Activated CD4-positive, alpha-beta memory T cell treated with anti-CD3 and anti-CD28 coated beads, Interleukin-2, amount 10 ng/mL, durations not matched to agents 7 days and 5 days (primary cell): ENCODE measurements at places on chromosomes 1 and 21. TPM values are rescaled to one million over a fixed set of nuclear protein-coding genes. Genes with fewer than 3 reads are reported as not detected.

MTOR gene
- total RNA-seq, result 36.2 TPM

NMNAT2 gene
- total RNA-seq, result 0.28 TPM

SV2A gene
- 15.2 TPM for total RNA-seq

TMEM125 gene
- total RNA-seq, result not detected

ORC1 gene
- total RNA-seq, result 28.3 TPM

SAMSN1 gene
- 87.1 TPM for total RNA-seq

OR2T35 gene
- not detected for total RNA-seq

GRCh38 chr1:244248426-244248825, 197.3 kb downstream of the ZBTB18 start:
- DNase-seq, result no peak

DNA sequence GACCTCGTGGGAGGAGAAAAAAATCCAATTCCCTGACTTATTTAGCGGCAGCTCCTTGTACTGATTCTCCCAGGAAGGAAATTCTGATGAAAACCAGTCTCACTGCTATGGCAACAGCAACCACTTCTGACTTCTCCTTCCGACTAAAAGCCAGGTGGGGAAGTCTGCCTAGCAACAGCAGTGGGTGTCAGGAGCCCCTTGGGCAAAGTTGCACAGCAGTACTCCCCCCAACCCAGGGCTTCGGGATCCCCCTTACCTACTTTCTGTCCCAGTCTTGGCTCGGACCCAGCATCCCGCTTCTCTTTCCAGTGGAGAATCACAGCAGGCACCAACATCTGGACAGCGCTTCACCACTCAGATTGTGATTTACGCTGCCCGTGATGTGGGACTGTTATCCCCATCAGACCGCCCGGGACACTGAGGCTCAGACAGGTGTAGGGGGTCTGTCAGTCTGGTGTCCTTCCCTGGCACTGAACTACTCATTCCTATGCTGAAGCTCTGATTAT, 24.6 kb downstream of the NKAIN1 start:
- DNase-seq, result no peak

GRCh38 chr1:230083053-230083452, 16.0 kb downstream of the GALNT2 start:
- DNase-seq, result no peak

DNA sequence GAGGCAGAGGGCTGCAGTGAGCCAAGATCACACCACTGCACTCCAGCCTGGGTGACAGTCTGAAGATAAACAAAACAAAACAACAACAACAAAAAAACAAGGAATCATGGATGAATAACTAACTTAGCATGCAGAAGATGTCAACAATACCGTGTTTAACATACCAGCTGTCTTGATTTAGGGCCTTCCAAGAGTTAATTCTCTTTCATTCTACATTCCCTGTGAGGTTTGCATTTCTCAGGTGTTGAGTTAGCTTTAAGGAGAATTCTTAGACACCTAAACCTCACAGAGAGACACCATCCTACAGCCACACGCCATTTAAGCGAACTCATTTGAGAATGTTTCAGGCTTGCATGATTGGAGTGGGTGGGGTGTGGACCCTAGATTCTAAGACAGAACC, 363.1 kb upstream of the RUNX1 start:
- no peak for DNase-seq

DNA sequence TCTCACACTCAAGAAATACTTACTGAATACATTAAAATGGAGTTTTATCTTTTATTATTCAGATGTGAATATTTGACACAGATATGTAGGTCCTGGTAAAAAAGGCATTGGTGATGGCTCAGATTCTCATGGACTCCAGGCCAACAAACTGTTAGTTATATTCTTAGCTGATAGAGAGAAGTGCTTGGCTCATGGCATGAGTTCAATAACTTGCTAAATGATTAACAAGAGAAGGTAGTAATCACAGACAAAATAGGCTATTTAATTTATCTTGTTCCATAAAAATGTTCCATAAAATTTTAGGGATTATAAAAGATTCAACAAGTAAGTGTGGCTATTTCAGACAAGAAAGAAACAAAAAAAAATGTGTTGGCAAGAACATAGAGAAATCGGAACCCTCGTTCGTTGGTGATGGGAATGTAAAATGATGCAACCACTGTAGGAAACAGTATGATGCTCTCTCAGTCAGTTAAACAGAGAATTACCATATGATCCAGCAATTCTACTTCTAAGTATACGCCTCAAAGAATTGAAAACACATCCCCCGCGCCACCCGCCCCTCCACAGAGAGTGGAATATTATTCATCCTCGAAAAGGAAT, 737.8 kb upstream of the ADAMTS5 start:
- DNase-seq, result no peak

DNA sequence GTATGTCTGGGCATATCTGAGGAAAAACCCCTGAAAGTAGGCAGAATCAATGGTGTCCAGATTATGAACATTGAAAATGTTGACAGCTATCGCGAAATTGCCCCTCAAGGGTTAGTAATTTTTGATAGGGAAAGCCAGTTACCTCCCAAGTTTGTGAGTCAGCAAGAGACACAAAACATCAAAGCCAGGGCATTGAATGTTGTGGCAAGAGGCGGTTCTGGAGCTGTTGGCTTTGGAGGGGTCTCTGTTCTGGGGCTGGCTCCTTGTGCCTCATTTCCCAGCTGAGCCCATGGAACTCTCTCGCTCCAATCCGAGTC, 10.6 kb upstream of the S100A11 start:
- DNase-seq, result no peak

DNA sequence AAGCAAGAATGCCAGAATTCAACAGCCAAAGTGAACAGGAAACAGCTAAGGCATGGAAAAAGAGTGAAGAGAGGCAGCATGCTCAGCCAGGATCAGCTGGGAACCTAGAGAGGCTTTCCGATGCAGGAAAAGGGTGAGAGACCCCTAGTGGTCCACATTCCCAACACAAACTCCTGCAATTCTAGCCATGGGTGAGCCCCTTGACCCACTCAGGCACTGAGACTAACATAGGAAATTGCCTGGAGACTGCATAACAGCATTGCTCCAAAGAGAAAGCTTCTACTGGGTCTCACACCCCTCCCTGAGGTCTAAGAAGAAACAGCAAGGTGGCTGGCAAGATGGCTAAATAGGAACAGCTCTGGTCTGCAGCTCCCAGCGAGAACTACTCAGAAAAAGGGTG, 123.2 kb downstream of the LHX8 start:
- no peak for DNase-seq

DNA sequence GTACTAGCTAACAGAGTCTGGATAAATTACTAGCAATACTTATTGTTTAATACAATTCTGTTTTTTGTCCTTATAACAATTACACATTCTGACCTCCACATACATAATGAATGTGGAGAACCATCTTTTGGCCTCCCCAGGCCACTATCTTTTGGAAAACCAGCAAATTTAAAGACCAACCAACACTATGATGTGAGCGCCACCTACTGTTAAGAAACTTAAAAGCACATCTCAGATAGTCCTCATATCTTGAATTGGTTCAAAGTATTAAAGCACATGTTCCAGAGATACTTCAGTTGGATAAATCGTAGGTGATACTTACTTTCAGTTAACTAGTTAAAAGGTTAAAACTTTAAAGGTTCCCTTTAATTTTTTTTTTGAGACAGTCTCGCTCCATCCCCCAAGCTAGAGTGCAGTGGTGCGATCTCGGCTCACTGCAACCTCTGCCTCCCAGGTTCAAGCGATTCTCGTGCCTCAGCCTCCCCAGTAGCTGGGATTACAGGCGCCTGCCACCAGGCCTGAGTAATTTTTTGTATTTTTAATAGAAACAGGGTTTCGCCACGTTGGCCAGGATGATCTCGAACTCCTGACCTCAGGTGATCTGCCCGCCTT, 29.3 kb upstream of the USP1 start:
- no peak for DNase-seq

DNA sequence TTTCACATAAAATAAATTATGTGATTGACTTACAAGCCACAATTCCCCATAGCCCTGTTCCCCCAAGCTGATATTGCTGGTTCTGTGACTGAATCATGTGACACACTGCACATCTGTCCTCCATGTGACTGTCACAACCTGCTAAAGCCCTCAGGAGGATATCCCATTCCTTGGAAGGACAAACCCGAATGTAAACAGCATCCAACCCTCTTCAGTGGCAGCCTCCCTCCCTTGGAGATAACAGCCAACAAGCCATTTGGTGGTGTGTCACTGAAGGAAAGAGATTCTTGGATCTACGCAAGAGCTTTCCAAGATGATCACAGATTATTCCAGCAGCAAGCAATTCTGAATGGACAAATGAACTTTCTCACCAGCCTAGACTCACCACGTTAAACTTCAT, 153.9 kb upstream of the TIAM1 start:
- DNase-seq, result no peak

DNA sequence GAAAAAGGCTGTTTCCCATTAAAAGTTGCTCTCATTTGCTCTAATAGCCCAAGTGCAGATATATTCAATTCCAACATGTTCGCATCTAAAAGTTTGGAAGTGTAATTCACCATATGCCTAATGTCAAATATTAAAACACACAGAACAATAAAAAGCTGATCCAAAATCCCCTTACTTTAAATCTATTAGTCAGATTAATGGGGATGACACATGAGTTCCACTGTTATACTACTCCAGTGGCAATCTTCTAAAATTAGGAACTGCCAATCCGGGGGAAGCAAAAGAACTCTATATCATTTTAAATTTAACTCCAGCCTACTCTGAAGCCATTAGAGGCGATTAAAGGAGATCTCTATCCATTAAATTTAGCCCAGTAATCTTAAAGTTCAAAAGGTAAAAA, 317.1 kb downstream of the NTNG1 start:
- DNase-seq, result no peak

DNA sequence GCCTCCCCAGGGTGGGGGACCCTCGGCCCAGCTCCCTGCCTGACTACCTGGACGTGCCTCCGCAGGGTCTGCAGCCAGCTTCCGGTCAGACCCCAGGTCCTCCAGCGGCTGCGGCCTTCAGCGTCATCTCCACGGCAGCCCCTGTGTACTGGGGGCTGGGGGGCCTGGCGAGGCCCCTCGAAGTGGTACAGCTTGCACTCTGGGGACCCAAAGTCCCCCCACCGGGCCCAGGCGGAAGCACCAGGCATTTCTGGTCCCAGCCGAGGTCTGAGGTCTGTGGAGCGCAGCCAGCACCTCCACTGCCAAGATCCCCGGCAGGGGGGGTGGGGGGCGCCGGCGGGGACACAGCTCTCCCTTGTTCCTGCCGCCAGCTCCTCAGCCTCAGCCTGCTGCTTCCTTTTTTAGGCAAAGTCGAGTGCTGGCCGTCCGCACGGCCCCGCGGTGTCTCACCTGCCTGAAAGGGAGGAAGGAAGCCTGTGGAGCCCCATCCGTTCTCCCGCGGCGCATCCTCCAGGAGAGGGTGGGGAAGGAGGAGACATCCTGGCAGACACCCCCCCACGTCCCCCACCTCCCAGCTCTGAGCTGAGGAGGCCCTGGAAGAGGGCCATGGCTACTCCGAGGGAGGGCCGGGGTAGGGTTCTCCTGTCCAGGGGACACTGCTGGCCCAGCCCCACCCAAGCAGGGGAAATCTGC, 1.2 kb upstream of the VWA1 start:
- no peak for DNase-seq

- DNase-seq, result no peak
Observed at GRCh38 chr1:221697923-221698425, 43.9 kb downstream of the DUSP10 start.

DNA sequence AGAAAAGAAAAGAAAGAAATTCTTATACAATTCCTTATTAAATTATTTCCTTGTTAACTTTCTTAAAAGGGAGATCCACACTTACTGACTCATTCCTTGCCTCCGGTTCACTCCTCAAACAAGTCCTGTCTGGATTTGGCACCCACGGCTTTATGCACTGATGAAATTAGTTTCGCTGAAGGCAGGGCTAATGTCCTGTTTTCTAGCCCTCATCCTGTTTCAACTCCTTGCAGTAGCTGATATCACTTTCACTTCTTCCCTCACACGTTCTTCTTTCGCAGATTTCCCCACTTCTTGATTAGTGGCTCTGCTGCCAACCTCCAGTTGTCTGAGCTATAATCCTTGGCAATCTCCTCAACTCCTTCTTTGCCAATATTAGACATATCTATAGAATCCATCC, 215.2 kb downstream of the URB2 start:
- DNase-seq, result no peak

DNA sequence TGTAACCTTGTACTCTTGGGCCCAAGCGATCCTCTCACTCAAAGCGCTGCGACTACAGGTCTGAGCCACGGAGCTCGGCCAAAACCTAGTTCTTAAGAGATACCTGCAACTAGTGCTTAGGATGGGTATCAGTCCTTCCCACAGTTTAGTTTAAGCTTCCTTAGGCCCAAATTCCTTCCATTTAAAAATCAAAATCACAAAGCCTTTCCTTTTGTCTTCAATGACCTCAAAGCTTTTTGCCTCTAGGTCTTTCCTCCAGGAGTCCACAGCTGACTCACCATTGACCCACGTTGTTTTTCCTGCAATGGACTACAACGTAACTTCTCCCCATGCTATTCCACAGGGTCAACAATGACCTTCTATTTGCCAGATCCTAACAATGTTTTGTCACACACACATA, 64.0 kb downstream of the APP start:
- DNase-seq, result no peak

GRCh38 chr1:19128968-19129514, 81.0 kb downstream of the UBR4 start:
- DNase-seq, result no peak

GRCh38 chr1:234096161-234096770, 191.8 kb downstream of the SLC35F3 start:
- no peak for DNase-seq

GRCh38 chr1:53296117-53296749, 31.6 kb downstream of the LRP8 start:
- DNase-seq, result no peak

GRCh38 chr1:173868266-173869020, at the start of gene ZBTB37:
Gene ZBTB37 (plus strand): TSS chr1:173868380. CDS start chr1:173870226, 1,846 bp downstream.
- peak; percentile 97 for DNase-seq

GRCh38 chr21:45060675-45061311, 13.6 kb upstream of the ADARB1 start:
- no peak for DNase-seq

DNA sequence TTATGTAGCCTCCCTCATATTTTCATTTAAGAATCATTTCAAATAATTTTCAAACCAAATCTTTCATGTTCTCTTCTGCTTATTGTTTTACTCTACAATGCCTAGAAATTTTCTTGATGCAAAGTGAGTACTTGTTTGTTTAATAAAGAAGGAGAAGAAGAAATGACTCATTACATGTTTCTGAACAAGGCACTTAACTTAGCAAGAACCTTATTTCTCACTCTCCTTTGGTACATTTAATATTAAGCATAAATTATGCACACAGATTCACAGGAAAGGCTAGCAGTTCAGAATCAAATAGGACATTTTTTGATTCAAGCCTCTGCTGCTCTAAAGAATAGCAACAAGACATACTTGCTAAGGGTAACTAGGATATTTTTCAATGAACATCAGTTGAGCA, 9.1 kb downstream of the SCYL3 start:
- no peak for DNase-seq
